ENCODE measurements at places on chromosomes 1 and 21.

- H3K36me3 ChIP-seq, result peaks cover 4% of the 10 kb centered on the region
- H3K27ac ChIP-seq, result no peak overlapping the region
- H3K4me3 ChIP-seq, result no peak overlapping the region
- DNase-seq, result peak; percentile 60
- H3K27me3 ChIP-seq, result no peaks in the 10 kb centered on the region
Measured at GRCh38 chr1:182394055-182394775, 2.6 kb upstream of the GLUL start.

GRCh38 chr1:87916965-87917364, 588.3 kb downstream of the LMO4 start:
- no peak for DNase-seq
- no peaks in the 10 kb centered on the region for H3K4me1 ChIP-seq
- no peak overlapping the region for H3K4me3 ChIP-seq
- no peak overlapping the region for H3K27ac ChIP-seq

DNA sequence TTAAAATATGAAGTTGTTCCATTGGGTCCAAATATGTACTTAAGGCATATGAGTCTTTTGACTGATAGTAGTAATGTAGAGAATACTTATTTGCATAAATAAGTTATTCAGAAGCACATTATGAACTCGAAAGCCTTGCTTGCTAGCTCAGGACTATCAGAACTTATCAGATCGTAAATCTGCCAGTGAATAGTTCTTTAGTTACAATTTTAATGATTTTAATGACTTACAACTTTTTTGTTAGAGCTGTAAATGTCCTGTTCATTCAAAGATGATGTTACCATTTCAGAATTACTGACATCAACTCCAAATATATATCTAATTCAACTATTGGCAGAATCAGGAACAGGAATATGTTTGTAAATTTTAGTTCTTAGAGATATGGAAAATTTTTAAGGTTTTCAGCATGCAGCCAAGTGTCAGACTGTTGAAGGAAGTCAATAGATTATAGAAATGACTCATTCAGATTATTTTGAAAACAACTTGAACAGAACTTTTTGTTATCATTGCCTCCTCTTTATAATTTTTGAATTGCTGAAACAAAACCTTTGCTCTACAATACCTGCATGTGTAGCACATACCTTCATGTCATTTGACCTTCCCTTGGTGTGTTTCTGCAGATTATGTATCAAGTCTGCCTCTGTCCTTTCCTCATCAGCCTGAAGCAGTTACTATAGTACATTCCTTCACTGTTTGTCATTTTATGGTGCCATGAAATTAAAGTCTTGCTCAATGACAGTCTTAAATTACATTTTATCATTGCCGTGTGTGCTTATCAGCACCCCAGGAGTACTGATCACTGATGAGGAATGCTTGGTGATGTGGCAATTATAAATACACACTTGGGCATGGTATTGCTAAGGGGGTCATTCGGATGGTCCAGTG, 44.9 kb downstream of the LRRC8D start:
- no peaks in the 10 kb centered on the region for H3K36me3 ChIP-seq
- no peak overlapping the region for H3K27ac ChIP-seq
- no peaks in the 10 kb centered on the region for H3K4me1 ChIP-seq

DNA sequence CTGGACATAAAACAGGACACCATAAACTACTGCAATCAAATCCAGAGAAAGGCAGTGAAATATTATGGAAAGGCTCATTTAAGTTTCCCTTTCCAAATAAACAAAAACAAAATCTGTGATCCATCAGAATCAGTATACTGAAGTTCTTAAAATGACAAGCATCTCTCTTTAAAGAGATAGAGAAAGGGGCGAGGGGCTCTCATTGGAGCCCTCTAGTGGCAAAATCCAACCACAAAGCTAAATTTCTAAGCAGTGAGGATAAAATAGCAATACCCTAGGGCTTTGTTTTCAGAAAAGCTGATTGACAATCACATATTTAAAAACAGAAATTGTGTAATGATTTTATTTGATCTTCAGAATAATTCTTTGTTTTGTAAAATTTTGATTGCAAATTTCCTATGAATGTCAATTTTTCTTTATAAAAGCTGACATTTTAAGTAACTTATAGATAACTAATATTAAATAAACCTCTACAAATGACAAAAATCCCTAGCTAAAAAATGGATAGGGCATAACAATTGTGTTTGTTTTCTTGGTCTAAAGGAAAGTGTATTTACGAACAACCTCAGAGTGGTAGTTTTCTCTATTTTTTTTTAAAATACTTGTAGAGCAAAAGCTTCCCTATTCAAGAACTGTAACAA, 138.2 kb downstream of the COL24A1 start:
- DNase-seq, result peak; percentile 59
- H3K4me3 ChIP-seq, result no peak overlapping the region
- H3K27me3 ChIP-seq, result no peaks in the 10 kb centered on the region
- no peaks in the 10 kb centered on the region for H3K4me1 ChIP-seq
- H3K27ac ChIP-seq, result no peak overlapping the region
- no peaks in the 10 kb centered on the region for H3K36me3 ChIP-seq

DNA sequence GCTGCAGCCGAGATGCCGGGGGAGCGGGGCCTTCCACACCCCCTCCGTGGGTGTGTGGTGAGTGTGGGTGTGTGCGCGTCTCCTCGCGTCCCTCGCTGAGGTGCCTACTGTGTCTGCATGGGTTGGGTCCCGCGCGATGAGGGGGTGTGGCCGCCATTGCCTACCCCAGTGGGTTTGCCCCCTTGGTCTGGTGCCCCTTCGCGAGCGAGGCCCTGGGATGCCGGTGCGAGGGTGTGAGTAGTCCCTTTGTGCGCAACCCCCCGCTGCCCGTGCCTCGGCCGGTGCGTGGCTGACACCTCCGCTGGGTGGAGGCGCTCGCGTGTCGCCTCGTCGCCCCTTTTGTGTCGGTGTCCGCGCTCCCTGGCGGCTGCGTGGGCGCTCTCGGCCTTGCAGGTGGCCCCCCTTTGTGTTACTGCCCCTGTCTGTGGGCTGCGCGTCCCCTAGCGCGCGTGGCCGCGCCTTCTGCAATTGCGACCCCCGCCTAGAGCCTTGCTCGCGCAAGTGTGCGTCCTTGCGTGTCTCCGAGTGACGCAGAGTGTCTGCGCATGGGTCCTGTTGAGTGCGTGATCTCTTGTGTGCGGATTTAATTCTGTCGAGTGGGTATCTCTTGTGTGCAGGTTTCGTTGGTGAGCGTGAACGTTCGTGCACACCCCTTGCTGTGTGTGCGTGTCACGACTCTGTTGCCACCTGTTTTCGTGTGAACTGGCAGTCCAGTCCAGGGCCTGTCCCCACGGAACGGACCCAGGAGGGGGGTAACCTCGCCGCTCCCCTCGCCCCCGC, 553 bp downstream of the TTC3 start:
- H3K4me3 ChIP-seq, result peak overlapping the region; percentile 91
- H3K27ac ChIP-seq, result peak overlapping the region; percentile 95
- DNase-seq, result peak; percentile 78
- peaks cover 10% of the 10 kb centered on the region for H3K4me1 ChIP-seq

DNA sequence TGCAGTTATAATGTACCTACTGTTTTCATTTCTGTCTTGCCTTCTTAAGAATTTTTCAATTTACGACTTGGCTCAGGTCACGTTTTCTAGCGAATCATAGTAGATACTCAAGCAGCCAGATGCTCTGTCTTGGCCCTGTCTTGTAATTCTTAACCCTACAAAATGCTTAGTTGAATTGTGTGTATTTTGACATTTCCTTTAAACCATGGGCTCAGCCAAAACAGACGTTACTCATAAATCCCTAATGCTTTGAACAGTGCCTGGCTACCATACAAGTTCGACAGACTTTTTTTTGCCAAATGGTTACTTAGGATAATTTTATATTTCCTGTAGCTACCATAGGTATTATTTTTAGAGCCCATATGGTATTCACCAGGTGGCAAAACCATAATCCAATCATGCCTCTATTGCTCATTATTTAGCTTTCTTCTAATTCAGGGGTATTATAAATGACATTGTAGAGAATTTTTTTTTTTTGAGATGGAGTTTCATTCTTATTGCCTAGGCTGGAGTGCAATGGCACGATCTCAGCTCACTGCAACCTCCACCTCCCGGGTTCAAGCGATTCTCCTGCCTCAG, 54.3 kb downstream of the KCNK1 start:
- no peak overlapping the region for H3K4me3 ChIP-seq
- no peaks in the 10 kb centered on the region for H3K27me3 ChIP-seq
- no peaks in the 10 kb centered on the region for H3K36me3 ChIP-seq
- H3K27ac ChIP-seq, result no peak overlapping the region
- no peaks in the 10 kb centered on the region for H3K4me1 ChIP-seq
- DNase-seq, result peak; percentile 86

DNA sequence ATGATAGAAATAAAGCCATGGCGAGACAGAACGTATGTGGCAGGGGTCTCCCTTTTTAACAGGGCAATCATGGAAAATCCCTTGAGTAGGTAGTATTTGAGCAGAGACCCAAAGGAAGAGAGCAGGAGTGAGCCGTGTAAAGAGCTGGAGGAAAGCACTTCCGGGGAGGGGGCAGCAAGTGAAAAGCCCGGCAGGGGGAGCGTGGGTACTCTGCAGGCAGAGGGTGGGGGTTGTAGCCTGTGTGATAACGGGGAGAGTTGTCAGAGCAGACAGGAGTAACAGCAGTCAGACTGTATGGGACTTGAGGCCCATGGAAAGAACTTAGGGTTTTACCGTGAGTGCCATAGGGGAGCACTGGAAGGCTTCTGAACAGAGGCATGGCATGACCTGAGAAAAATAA, 51.1 kb upstream of the LDLRAP1 start:
- no peaks in the 10 kb centered on the region for H3K27me3 ChIP-seq
- DNase-seq, result no peak
- H3K27ac ChIP-seq, result no peak overlapping the region
- H3K4me1 ChIP-seq, result no peaks in the 10 kb centered on the region
- peaks cover 46% of the 10 kb centered on the region for H3K36me3 ChIP-seq

GRCh38 chr1:40396420-40396819, 22.9 kb downstream of the SMAP2 start:
- no peaks in the 10 kb centered on the region for H3K36me3 ChIP-seq
- peak; percentile 71 for DNase-seq
- H3K4me1 ChIP-seq, result no peaks in the 10 kb centered on the region

DNA sequence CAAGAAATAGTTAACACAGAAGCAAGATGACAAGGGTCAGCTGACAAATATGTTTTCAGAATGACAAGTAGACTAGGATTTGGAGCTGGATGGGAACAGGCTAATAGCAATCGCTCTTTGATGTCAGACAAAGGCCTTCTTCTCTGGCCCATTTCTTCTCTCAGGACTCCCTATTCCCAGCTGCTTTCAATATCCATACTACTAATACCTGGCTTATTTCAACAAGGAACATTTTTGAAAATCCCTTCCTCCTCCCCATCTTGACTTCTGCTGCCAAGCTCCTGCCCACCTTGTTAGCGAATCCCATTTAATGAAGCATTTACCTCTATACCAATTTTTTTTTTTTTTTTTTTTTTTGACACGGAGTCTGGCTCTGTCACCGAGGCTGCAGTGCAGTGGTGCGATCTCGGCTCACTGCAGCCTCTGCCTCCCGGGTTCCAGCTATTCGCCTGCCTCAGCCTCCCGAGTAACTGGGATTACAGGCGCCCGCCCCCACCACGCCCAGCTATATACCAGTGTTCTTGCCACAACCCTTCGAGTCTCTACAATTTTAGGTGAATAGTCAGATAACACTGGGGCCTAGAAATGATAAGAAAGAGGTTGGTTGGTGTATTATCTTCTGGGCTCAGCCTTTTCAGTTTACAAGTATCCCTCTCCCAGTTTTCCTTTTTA, 68.4 kb downstream of the MACF1 start:
- H3K4me3 ChIP-seq, result no peak overlapping the region
- H3K4me1 ChIP-seq, result peaks cover 43% of the 10 kb centered on the region
- DNase-seq, result no peak

GRCh38 chr1:183689762-183690204, 36.7 kb upstream of the APOBEC4 start:
- H3K36me3 ChIP-seq, result no peaks in the 10 kb centered on the region
- H3K27me3 ChIP-seq, result no peaks in the 10 kb centered on the region
- H3K4me1 ChIP-seq, result peaks cover 5% of the 10 kb centered on the region
- no peak overlapping the region for H3K4me3 ChIP-seq

GRCh38 chr1:13733711-13734110, 33.7 kb downstream of the PRDM2 start:
- H3K27ac ChIP-seq, result no peak overlapping the region
- no peak for DNase-seq
- no peaks in the 10 kb centered on the region for H3K27me3 ChIP-seq
- H3K4me3 ChIP-seq, result no peak overlapping the region
- no peaks in the 10 kb centered on the region for H3K36me3 ChIP-seq

DNA sequence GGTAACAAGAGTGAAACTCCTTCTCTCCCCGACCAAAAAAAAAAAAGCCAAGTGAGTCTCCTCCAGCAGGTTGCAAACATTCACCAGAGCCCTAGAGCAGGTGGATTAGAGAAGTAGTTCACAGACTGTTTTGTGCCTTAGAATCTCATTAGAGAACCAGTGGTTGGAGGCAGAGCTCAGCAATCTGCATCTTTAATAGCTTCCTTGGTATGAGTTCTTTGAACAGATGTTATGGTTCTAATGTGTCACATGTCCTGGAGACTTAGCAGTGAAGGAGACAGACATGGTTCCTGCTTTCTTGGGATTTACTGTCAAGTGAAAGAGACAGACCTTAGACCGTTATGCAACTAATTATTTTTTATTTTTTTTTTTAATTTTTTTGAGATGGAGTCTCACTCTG, 26.8 kb downstream of the SESN2 start:
- no peaks in the 10 kb centered on the region for H3K4me1 ChIP-seq
- no peak overlapping the region for H3K4me3 ChIP-seq
- H3K27ac ChIP-seq, result no peak overlapping the region
- H3K27me3 ChIP-seq, result no peaks in the 10 kb centered on the region
- H3K36me3 ChIP-seq, result peaks cover 1% of the 10 kb centered on the region
- no peak for DNase-seq

DNA sequence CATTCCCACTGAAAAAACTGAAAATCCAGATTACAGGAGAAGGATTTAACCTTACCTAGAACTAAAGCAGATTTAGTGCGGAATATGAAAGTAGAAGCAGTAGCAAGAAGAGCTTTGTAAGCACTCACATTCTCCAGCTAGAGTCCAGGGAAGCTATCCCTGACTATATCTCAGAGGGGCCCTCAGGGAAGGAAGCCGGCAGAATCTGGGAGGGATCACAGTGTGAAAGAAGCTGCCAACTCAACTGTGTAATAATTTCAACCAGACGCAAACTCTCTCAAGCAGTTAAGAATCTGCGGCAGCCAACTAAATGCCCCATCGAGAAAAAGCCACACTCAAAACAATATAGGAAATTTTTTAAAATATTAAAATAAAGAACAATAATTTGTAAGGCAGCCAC, 163.8 kb downstream of the EIF4G3 start:
- peak overlapping the region; percentile 22 for H3K27ac ChIP-seq
- DNase-seq, result peak; percentile 89
- no peak overlapping the region for H3K4me3 ChIP-seq
- no peaks in the 10 kb centered on the region for H3K36me3 ChIP-seq
- no peaks in the 10 kb centered on the region for H3K27me3 ChIP-seq
- peaks cover 8% of the 10 kb centered on the region for H3K4me1 ChIP-seq

DNA sequence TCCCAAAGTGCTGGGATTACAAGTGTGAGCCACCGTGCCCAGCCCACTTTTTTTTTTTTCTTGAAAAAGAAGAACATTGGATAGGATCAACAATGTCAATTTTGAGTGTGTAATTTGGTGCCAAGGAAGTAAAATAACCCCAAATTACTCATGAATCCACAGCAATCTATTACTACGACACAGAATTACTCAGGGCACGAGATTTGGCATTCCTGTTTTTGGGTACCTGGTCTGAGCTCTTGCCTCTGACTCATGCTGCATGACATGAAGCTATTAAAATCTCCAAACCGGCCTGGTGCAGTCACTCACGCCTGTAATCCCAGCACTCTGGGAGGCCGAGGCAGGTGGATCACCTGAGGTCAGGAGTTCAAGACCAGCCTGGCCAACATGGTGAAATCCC, 10.4 kb downstream of the RNF19B start:
- H3K4me3 ChIP-seq, result no peak overlapping the region
- no peaks in the 10 kb centered on the region for H3K4me1 ChIP-seq
- H3K27ac ChIP-seq, result no peak overlapping the region
- no peak for DNase-seq
- no peaks in the 10 kb centered on the region for H3K27me3 ChIP-seq
- no peaks in the 10 kb centered on the region for H3K36me3 ChIP-seq

Data from muscle of leg (tissue), 16 donors.